ENCODE measurements at places on chromosomes 16 and 17.

DNA sequence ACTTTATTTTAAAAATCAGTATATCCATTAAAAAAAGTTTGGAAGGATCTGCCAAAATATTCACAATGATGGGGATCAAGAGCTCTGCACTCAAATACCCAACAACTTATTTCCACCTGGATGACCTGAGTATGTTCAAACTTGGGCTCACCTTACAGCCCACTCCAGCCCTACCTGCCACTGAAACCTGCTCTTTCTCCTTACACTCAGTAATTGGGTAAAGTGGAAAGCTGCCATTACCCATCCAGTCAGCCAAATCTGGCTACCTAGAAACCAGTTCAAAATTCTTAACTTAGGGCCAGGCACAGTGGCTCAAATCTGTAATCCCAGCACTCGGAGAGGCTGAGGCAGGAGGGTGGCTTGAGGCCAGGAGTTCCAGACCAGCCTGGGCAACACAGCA, 9.6 kb downstream of the VPS53 start:
- DNase-seq, result no peak

DNA sequence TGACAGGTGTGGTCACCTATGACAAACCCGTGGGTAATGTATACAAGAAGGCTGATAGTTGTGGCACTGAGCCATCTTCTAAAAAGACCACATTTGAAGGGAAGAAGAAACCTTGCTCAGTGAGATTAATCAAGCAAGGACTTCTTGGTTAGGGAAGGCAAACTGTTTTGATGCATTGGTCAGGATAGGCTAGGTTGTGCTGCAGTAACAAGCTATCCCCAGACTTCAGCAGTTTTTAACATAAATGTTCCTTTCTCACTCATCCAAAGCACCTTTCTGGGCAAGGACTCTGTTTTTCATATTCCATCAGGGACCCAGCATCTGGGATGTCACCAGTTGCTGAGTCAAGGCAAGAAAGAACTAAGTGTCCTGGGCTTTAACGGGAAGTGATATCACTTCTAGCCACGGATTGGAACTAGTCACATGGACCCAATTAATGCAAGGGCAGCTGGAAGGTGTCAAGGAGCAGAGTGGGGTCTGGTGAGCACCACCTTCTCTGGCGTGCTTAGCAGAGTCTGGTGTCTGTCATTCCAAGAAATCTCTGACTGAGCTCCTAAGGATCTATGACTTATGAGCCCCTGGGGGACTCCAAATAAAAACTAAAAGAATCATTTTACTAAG, 52.0 kb upstream of the CCL2 start:
- DNase-seq, result no peak

GRCh38 chr16:80066805-80067580, 466.5 kb upstream of the MAF start:
- DNase-seq, result no peak

DNA sequence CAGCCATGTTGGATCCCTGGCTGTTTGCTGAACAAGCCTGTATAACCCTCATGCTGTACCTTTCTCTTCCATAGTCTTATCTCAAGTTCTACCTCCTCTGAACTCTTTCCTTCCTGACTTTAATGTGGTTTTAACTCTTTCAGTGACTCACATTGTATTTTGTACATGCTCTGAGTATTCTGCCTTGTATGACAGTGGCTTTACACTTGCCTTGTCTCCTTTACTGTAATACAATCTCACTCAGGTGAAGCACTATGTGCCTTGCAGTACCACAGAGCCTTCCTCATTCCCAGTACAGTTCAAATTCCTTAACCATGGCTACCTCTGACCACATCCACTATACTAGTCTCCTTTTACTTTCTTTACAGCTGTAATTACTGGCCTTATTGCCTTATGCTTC, 14.1 kb downstream of the PSMD11 start:
- DNase-seq, result no peak

DNA sequence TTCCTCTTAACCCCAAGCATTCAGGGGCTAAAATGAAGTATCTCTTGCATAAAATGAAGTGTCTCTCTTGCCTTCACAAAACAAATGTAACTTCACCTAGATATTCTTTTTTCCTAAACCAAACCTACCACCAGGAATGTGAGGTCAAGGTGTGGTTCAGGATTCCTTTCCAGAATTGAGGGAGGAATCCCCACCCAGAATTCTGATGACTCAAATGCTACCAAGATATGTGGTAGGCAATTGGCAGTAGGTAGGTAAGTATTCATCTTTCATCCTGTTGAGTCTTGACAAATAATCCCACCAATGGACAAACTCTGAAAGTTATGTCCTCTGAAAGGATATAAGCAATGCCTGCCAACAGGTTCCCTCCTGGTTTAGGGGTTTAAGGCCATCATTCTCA, 26.2 kb downstream of the TRIM16 start:
- DNase-seq, result no peak

DNA sequence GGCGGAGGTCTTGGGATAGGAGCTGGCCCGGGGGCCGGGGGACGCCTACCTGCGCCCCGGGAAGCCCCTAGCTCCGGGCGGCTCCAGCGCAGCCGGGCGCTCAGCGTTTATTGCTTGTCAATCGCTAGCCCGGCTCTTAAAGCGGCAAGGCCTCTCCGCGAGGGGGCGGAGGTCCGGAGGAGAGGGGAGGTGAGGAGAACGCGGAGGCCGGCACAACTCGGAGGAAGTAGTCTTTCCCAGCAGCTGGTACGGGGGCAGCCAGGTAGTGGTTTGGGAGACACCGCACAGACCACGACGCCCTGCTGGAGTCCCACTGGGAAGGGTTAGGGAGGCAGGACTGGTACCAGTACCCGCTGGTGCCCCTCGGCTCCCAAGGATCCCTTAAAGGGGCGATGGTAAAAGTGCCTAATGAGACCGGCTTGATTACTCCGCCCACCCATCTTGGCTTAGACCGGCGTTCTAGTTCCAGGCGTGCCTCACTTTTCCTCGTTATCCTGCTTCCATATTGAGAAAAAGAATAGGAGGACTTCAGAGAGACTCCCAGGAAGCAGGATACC, at the start of gene MPP2:
MPP2 (minus strand) TSS at position 112 of the 557 bp plus-strand sequence. CDS start 3,076 bp downstream, outside the sequence.
- DNase-seq, result peak; percentile 70

- no peak for DNase-seq
Observed at GRCh38 chr16:71927383-71927782, 32.1 kb downstream of the IST1 start.

All from activated CD4-positive, alpha-beta T cell treated with anti-CD3 and anti-CD28 coated beads for 48 hours (primary cell).